PC-3 (cell line): ENCODE measurements at places on chromosomes 6 and 20.

- DNase-seq, result peak; percentile 17
Observed at GRCh38 chr6:96466147-96466863, 55.3 kb upstream of the UFL1 start.

GRCh38 chr20:59668926-59669850, 64.8 kb downstream of the PHACTR3 start:
- DNase-seq, result no peak

GRCh38 chr6:131136021-131136786, 937 bp downstream of the AKAP7 start:
- peak; percentile 35 for DNase-seq

DNA sequence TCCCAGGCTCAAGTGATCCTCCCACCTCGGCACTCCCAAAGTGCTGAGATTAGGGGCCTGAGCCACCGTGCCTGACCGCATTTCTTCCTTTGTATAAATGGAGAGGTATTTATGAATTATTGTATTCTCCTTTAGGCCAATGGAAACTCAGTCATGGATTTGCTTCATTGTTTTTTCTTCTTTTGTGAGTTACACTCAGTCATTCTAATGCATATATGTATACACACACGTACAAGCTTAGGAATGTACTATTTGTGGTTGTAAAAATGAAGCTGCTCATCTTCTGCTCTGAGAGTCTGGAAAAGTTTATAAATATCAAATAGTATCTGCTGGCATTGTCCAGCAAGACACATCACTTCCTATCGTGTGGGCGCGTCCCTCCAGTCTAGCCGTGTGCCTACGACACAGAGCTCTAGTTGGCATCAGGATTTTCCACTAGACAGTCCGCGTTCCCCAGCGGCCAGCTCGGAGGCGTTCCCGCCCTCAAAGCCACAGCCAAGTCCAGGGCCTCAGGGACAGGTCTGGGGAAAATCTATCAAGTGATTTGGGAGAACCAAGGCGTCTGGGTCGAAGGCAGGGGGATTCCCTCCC, 215.2 kb downstream of the NFATC2 start:
- DNase-seq, result peak; percentile 99

GRCh38 chr20:59518881-59519706, 85.2 kb upstream of the PHACTR3 start:
- peak; percentile 80 for DNase-seq

- DNase-seq, result no peak
Observed at GRCh38 chr20:23083553-23084220, 2.4 kb downstream of the CD93 start.

DNA sequence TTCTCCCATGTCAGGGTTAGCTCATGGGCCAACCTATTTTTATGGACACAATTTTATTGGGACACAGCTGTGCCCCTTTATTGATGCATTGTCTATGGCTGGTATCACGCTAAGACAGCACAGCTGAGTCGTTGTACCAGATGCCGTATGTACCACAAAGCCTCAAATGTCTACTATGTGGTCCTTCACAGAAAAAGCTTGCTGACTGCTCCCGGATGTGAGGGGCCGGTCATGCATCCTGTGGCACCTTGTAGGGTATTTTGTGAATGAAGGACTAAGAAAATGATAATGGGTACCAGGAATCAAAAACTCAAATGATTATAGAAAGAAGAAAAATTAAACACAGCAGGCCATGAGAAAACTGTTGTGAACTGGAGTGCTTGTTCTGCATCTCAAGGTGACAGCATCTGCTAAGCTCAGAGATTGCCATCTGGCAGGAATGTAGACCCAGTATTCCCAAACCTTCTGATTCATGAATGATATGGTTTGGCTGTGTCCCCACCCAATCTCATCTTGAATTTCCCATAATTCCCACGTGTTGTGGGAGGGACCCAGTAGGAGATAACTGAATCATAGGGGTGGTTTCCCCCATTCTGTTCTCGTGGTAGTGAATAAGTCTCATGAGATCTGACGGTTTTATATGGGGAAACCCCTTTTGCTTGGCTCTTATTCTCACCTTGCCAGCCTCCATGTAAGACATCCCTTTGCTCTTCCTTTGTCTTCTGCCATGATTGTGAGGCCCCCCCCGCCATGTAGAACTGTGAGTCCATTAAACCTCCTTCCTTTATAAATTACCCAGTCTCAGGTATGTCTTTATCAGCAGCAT, 248.5 kb downstream of the TSHZ2 start:
- DNase-seq, result no peak

- no peak for DNase-seq
Observed at GRCh38 chr20:20677186-20677585, 35.3 kb downstream of the RALGAPA2 start.

- no peak for DNase-seq
Observed at GRCh38 chr6:167697316-167697715, 129.4 kb upstream of the AFDN start.

DNA sequence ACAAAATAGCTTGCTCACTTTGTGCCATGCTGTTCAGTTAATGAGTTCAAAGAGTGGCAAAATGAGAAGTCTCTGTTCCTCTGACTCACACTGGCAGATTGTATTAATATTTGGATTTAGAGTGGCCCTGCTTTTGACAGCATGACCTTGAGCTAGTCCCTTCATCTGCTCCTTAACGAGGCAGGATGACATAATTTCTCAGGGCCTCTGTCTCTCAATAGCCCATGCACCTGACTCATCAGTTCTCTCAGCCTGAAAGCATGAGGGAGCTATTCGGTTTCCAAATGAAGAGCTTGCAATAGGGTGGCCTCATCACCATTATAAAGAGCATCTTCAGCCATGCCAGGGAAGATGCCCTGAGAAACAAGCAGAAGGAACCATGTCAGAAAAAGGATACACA, 38.2 kb downstream of the CAP2 start:
- DNase-seq, result no peak

DNA sequence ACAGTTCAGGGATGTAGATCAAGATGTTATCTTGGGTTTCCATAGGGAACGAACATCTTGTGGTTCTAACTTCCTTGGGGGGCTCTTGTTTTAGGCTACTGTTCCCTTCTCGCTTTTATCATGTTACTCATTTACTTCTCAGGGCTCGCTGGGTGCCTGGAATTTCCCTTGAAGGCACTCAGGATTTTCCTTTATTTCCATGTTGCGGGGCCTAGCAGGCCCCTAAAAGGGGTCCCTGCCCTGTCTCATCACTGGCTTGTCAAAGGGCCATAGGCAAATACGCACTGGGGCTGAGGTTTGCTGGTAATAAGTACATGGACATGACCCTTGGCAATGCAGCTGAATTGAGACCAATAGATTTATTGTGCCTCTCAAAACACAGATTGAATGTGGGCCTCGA, 262.3 kb downstream of the CDH4 start:
- DNase-seq, result no peak

DNA sequence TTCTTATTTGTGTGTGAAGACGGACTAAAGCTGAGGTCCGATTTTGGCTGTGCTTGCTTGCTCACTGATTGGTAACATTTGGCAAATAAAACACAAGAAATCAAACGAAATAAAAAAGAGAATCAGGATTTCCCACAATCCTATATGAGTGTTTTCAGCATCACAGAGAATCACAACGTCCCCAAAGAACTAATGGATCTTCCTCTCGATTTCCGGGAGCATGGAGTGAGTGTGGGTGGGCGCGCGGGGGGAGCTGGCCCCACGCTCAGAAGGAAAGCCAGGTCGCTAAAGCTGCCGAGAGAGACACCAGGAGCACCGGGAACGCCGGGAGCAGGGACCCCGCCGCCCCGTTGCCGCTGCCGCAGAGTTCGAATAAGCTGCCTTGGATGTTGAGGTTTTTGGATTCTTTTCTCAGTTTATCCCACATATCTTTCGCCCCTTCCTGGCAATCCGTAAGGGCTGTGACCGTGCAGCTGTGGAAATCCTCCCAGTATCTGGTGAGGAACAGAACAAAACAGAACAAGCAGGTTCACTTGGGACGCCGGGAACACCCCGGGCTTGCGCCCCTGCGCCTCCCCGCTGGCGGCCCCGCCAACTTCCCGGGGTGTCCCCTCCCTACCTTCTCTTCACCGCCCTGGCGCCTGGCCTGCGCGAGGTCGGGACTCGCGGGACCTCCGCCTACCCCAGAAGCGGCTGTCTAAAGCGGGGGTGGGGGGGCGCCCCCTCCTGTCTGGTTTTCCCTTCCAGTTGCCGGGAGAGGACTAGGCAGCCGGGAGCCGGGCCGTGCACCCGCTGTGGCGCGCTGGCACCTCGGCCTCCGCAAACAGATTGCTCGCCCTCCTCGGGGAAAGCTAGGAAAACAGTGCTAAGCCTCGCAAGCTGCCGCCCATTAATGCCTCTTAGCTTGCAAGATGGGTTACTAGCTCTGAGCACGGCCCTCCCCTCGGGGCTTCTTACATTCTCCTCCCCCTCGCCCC, 7.7 kb downstream of the NRN1 start:
- DNase-seq, result no peak

GRCh38 chr6:10582774-10583508, 61.8 kb downstream of the GCNT2 start:
- no peak for DNase-seq

DNA sequence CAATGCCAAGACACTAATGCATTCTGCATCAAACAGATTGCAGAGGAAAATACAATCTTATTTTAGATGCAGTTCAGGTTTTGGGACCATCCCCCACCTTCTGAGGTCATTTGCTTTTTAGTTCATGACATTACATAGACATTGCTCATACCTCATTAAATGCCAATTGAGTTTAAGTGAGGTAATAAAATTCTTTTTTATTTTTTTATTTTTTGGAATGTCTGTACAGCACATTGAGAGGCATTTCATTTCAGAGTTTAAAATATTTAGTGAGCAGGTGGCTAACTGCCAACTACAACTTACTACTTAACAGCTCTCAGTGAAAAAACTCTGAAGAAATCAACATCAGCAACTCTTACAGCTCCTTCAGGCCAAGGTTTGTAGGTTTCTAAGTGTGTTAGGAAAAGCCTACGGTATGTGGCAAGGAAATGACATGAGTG, 482.2 kb upstream of the RNF217 start:
- DNase-seq, result no peak

DNA sequence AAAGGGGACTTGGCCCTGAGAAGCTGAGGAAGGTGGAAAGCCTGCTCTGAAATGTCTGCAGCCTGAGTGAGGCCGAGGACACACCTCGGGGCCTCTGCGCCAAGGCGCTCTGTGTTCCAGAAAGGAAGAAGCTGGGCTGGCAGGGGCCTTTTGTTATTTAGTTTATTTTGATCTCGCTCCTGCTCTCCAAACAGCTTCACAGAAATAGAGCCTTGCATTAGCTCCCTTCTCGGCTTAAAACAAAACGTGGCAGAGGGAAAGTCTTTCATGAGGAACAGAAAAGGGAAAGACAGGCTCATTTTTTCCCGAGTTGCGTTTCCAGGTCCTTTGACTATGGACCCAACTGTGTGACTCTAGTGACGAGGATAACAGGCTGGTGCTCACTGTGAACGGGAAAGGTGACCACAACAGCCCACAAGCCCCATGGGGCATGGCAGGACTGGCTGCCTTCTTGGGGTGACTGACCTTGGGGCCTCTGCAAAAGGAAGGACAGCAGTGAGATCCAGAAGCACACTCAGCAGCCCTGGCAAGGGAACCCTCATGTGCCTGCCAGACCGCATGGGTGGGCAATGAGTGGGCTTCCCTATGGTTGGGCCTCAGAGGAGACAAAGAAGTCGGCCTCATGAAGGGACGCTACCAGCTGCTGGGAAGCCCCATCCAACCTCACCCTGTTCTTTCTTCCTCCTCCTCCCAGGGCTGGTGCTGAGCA, 18.7 kb downstream of the LEMD2 start:
- no peak for DNase-seq

DNA sequence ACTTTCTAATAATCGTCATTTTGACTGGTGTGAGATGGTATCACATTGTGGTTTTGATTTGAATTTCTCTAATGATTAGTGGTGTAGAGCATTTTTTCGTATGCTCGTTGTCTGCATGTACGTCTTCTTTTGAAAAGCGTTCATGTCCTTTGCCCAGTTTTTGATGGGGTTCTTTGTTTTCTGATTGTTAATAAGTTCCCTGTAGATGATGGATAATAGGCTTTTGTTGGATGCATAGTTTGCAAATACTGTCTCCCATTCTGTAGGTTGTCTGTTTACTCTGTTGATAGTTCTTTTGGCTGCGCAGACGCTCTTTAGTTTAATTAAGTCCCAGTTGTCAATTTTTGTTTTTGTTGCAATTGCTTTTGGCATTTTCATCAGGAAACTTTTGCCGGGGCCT, 32.3 kb upstream of the XRN2 start:
- DNase-seq, result no peak

DNA sequence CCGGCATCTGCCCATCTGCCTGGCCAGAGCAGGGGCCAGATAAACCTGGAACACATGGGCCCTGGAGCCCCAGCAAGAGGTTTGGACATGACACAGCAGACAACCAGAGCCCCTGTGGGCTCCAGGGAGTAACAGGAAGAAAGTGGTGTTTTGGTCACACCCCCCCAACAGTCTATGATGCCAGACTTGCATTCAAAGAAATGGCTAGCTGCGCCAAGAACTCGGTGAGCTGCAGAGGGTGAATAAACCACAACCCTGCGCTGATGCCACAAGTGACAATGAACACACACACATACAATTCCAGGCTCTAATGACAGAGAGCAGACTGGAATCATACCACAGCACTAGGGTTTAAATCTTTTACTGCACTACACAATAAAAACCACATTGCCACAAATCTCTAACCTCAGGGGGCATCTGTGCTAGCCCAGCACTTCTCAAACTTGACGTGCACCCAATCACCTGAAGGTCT, 34.0 kb downstream of the TRERF1 start:
- no peak for DNase-seq

GRCh38 chr6:148612043-148612442, 134.8 kb upstream of the UST start:
- DNase-seq, result no peak

GRCh38 chr6:26254724-26255123, 110.3 kb upstream of the BTN3A2 start:
- DNase-seq, result no peak

DNA sequence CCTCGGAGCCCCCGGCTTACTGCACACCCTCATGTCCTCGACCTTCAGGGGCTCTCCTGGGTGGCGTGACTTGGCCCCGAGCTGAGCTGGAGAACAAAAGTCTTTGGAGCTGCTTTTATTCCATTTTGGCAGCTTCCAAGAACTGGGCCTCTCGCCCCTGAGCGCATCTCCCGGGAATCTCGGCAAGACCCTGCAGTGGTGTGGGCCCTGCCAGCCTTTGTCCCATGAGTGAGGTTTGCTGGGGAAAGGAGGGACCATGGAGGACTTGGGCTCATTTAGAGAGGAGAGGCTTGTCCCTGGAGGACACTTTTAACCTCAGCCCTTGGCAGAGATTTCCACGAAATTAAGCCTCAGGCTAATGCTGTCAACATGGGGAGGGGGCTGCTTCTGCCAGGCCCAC, 62.3 kb upstream of the SLCO4A1 start:
- DNase-seq, result no peak
